Mesothelial cell of epicardium (in vitro differentiated cells): ENCODE measurements at places on chromosomes 4 and X.

GRCh38 chr4:88585917-88586316 is 6.4 kb upstream of the HERC3 start:
- DNase-seq = no peak

DNA sequence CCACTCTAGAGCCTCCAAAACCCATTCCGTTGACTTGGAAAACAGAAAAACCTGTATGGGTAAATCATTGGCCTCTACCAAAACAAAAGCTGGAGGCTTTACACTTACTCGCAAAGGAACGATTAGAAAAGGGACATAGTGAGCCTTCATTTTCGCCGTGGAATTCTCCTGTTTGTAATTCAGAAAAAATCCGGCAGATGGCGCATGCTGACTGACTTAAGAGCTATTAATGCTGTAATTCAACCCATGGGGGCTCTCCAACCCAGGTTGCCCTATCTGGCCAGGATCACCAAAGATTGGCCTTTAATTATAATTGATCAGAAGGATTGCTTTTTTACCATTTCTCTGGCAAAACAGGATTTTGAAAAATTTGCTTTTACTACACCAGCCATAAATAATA is 60.8 kb downstream of the ZNF732 start:
- no peak for DNase-seq

DNA sequence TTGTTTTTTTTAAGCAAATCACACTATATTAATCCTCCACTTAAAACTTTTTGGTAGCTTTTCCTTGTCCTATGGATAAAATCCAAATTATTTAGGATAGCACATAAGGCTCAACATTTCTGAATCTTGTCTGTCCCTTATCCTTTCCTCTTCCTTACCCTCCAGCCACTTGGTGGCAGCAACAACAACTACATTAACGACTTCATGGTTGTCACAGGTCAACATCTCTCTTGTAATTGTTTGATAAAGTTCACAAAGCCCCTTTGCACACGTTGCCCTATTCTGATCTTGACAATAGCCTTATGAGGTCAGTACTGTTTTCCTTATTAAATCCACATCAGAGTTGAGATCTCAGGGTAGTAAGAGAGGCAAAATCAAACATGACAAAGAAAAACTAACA is 269.0 kb upstream of the PABPC4L start:
- no peak for DNase-seq

DNA sequence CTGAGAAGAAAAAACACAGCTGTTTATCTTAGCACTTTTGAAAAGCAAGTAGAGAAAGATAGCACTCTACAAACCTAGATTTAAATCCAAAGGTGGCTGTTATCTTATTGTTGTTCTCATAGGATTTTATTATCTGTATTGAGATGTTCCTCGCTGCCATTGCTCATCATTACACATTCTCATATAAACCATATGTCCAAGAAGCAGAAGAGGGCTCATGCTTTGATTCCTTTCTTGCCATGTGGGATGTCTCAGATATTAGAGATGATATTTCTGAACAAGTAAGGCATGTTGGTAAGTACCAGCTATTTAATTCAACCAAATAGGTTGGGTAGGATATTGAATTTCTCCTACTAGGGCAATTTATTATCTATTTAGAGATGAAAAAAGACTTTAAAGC is 16.4 kb downstream of the TMEM184C start:
- no peak for DNase-seq

DNA sequence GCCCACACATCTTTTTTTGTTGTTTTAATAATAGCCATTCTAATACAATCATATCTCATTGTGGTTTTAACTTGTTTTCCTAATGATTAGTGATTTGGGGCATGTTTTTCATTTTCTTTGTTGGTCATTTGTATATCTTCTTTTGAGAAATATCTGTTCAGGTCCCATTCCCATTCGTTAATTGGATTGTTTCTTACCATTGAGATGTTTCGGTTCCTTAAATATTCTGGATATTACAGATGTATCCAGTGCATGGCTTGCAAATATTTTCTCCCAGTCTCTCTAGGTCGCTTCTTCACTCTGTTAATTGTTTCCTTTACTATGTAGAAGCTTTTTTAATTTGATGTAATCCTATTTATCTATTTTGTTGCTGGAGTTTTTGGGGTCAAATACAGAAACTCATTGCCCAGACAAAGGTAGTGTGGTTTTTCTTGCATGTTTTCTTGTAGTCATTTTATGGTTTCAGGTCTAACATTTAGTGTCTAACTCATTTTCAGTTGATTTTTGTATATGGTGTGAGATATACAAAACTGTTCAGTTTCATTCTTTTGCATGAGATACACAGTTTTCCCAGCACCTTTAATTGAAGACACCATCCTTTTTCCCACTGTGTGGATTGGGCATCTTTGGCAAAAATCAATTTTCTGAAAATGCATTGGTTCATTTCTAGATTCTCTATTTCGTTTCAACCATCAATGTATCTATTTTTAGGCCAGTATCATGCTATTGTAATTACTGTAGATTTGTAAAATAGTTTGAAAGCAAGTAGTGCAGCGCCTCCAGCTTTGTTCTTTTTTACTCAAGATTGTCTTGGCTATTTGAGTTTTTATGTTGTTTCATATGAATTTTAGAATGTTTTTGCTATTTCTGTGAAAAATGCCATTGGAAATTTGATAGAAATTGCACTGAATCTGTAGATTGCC is 195.9 kb downstream of the SCFD2 start:
- no peak for DNase-seq

GRCh38 chrX:63426519-63426918 is 75.4 kb upstream of the SPIN4 start:
- no peak for DNase-seq

DNA sequence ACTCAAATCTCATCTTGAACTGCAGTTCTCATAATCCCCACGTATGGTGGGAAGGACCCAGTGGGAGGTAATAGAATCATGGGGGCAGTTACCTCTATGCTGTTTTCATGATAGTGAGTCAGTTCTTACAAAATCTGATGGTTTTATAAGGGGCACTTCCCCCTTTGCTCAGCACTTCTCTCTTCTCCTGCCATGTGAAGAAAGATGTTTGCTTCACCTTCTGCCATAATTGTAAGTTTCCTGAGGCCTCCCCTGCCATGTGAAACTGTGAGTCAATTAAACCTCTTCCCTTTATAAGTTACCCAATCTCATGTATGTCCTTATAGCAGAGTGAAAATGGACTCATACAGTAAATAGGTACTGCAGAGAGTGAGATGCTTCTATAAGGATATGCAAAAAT is 1050.6 kb upstream of the GRIA3 start:
- no peak for DNase-seq

- DNase-seq = peak; percentile 43
Measured at GRCh38 chr4:92305878-92306520, 2.2 kb downstream of the GRID2 start.

GRCh38 chr4:10045481-10045880 is 24.2 kb upstream of the SLC2A9 start:
- no peak for DNase-seq

DNA sequence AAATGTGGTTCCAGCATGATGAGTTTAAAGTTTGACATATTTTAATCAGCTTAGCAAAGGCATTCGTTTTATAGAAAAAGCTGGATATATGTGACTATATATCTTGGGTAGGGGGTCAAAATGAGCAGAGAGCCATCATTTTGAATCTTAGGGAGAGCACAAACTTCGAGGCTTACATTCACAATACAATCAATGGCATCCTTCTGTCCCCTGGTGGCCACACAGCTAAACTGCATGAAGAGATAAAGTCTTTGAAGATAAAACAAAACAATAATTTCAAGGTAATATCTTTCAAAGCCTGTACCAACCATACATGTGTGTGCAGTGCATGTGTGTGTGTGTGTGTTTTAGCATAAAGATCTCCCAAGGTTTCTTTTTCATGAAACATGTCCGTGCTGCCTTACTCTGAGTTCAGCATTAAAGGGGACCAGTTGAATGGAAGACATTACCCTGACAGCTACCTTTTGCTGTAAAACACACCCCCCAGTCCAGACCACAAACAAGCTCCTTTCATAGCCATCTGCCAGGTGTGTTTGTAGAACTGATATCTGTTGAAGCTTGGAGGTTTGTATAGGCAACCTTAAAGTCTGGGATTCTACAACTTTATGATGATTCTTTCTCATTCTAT is 22.0 kb downstream of the DYNLT3 start:
- DNase-seq = no peak

DNA sequence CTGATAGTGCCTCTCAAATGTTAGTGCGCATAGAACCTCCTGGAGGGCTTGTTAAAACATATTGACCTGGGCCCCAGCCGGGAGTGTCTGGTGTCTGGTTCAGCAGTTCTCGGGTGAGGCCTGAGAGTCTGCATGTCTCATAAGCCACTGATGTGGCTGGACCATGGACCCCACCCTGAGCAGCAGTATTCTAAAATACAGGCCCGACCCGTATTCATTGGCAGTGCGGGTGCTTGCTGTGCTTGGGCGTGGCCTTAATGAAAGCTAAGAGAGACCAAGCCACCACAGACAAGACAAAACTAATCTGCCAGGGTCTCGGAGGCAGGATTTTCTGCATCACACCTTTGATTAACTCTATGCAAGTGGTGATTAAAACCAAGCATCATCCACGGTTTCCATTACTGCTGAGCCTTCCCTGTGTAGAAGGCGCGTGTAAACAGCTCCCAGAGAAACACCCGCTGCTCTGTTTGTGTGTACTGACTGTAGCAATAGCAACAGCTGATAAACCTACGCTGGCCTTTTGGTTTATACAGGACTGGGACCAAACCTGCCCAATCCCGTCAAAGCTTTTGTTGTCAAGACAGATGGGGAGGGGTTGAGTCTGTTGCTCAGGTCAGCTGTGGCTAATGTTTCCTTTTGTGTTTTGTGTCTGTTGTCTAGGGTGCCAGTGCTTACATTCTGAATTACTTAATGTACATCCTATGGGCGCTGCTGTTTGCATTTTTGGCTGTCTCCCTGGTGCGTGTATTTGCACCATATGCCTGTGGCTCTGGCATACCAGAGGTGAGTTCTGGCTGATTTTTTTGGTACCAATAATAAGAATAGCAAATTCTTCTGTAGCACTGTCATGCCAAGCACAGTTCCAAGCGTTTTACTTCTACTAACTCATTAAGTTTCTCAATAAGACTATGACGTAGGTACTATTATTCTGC is 40.8 kb downstream of the CLCN4 start:
- DNase-seq = no peak

GRCh38 chrX:140599851-140600250 is 95.0 kb upstream of the SOX3 start:
- DNase-seq = no peak

DNA sequence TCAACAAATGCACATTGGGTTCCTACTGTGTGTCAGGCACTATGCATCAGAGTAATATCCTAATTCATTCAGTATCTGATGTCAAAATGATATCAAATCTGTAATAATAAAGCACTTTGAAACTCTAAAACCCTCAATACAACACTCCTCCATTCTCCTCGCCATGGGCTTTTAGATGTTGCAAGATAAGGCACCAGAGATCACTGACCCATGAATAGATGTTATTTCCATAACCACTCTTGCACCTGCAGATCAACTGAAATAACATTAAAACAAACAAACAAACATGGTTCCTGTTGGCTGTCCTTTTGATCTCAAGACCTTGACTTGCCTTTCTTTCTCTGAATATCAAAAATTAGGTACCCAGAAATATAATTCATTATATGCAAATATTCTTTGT is 100.2 kb downstream of the MAB21L2 start:
- no peak for DNase-seq

- no peak for DNase-seq
Measured at GRCh38 chr4:53855581-53856250, 208.7 kb downstream of the CHIC2 start.

DNA sequence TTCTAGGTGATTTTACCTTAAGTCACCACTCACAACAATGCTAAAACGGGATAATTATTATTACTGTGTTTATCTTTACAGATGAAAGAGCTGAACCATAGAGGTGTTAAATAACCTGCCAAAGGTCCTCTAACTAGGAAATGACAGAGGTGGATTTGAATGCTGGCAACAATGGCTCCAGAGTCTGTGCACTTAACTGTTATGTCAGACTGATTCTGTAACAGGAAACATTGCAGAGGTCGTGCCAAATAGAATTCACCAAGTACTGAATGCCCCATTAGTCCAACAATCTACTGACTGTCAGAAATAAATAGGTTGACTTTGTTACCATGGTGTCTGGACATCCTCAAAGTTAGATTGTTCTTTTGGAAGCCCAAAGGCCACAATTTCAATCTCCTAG is 20.9 kb upstream of the USP27X start:
- DNase-seq = no peak

DNA sequence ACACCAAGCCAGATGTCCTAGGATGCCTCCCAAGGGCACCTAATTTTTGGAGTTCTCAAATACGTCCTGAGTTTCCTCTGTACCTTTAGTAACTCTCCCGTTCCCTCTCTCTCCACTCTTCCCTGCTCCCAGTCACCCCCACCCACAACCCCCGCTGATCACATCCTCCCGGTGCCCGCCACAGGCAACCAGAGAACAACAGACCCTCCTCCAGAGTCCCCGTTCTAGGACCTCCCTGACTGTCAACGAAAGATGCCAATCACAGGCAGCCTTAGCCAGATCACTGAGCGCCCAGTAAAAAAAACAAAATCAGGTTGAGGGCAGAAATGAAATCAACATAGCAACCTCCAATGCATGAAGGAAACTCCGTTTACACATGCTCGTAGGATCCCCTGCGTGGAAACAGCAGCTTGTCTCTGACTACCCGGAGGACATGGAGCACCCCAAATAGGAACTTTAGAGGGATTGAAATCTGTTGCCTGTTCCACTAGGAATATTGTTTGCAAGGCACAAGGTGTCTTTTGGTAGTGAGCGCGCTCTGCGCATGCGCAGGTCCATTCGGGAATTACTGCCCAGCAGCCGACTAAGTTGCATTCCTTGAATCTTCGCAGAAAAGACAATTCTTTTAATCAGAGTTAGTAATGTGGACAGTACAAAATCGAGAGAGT is at the start of gene GABRB1:
GABRB1 (plus strand) TSS at position 557 of the 668 bp plus-strand sequence.
- peak; percentile 63 for DNase-seq

DNA sequence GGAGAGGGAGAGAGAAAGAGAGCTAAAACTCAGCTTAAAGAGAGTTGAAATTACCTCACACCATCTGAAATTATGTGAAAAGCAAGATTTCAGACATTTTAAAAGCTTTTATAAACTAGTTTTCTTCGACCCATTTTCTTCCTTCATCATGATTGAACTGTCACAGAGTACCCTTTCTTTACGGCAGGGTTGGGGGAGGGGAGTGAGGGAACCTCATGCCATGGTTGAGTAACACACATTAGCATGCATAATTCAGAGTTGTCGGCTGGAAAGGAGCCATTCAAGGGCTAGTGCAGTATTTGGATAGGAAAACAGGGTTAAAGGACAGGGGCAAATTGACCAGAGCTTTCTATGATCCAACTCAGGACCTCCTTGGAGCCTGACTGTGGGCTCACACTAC is 46.2 kb downstream of the PCDH19 start:
- DNase-seq = no peak

GRCh38 chr4:26319949-26320537 is 771 bp upstream of the RBPJ start:
- DNase-seq = no peak
